Fibroblast of skin of left biceps (primary cell): ENCODE measurements at places on chromosomes 7 and 10.

DNA sequence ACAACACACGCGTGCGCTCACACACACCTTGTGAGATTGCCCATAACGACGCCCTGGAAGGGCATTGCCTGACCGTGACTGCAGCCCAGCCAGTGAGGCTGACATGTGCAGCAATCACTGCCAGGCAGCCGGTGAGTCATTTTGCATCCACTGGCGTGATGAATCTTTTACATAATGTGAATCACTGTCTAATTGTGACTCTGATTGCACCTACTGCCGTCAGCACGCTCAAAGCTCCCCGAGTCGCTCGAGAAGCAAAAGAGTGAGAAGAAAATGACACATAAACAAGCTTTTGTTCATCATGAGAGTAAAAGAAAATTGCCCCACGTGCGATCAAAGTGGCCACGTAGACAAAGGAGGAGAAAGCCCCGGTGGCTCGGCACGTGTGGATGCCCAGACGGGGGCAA, 117.4 kb upstream of the PFKP start:
- DNase-seq, result no peak

DNA sequence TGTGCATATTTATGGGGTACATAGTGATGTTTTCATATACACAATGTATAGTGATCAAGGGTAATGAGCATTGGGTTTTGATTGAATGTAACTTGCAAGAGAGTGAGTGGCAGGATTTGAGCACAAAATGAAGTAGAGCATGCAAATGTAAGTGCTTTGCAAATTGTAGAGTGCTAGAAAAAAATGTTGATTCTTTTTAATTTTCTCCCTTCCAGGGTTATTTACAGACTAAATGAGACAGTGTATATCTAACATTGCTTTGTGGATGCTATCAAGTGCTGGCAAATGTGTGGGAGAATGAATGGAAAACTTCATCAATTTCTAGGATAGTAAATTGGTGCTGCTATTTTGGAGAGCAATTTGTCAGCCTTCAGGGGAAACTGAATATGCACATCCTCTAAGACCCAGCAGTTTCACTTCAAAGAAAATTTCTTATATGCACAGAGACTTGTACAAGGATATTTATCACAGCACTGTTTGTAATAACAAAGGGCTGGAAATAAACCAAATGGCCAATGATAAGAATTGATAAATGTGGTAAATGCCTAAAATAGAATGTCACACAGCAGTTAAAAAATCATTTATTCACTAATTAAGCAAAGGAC, 120.6 kb upstream of the PLPP4 start:
- DNase-seq, result no peak

DNA sequence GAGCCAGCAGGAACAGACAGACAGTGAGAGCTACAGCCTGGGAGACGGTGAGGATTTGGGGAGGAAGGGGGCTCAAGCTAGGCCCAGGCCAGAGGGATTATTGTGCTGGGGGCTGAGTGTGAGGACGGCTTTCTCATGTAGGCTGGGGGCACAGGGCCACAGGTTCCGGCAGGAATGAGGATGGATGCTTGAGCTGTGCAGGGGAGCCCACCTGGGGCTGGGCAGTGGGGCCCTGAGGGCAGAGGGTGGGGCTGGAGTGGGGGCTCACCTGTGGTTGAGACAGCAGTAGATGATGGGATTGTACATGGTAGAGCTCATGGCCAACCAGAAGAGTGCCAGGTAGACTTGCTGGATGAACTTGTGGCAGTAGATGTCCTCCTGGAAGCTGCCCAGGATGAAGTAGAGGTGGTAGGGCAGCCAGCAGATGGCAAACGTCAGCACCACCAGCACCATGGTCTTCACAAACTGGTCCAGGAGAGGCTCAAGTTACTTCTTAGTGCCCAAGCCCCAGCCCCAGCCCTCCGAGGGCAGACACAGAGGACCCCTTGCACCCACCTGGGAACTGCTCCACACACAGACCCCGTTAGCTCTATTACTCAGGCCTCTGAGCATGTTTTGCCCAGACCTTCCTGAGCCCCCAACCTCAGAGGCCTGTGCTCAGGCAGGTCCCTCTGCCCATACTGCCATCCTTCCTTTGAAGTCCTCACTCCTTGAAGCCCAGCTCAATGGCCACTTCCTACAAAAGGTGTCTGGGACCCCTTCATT, 9.7 kb downstream of the TACR2 start:
- DNase-seq, result no peak

DNA sequence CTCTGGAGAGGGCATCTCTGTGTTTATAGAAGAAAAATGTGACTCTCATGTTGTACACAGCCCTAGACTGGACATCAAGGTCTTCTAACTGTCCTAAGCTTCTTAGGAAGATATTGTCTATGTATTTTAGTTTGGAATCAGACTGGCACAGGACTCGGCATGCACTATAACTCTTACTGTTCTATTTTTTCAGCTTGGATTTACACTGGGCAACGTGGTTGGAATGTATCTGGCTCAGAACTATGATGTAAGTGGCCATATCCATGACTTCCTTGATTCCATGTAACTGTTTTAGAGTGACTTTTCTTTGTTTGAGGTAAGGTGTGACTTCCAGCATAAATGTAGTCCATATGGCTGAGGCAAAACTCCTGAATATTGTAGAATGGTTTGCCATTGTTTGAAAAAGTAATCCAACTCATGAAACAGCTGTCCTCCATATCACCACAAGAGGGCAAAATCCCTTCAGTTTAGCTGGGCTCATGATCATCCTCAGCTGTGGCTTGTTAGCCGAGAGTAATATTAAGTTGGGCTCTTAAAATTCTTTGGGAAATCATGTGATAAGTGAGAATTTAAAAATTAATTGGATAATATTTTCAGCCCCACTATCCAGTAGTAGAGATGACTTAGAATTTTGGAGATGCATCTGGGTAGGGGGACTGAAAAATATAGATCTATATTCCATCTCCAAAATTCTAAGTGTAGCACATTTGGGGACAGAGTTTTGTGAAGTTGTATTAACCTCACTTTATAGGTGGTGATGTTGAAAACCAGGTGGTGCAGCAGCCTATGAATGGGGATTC, 10.4 kb downstream of the STMP1 start:
- DNase-seq, result peak; percentile 41

- DNase-seq, result no peak
Measured at GRCh38 chr10:127196282-127197153, at the start of gene INSYN2A. Gene INSYN2A, minus strand, starts transcription at chr10:127196591. Its CDS starts 20,196 bp downstream, at chr10:127176395.

DNA sequence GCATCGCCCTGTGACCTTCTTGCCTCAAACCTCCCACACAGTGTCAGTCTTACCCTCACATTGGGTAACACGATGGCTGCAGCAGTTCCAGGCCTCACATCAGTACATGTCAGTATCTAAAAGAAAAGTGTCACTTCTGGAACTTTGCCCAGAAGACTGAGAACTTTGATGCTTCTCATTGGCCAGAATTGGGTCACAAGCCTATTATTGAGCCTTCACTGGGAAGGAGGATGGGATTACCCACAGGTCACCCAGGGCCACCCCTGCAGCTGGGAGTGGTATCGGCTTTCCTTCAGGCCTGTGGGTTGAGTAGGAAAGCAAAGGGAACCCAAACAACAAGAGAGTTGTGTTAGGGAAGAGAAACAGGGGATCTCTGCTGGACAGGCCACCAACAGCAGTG, 111.5 kb downstream of the NPY start:
- DNase-seq, result no peak

GRCh38 chr10:36425131-36425797, 700.1 kb upstream of the ANKRD30A start:
- no peak for DNase-seq

- no peak for DNase-seq
Measured at GRCh38 chr10:70510453-70510852, 31.9 kb downstream of the PALD1 start.

- no peak for DNase-seq
Measured at GRCh38 chr7:55427800-55428199, 62.7 kb downstream of the LANCL2 start.

- DNase-seq, result no peak
Measured at GRCh38 chr7:19051767-19052375, 65.6 kb downstream of the TWIST1 start.

- no peak for DNase-seq
Measured at GRCh38 chr10:4226941-4227540, 442.0 kb upstream of the KLF6 start.

DNA sequence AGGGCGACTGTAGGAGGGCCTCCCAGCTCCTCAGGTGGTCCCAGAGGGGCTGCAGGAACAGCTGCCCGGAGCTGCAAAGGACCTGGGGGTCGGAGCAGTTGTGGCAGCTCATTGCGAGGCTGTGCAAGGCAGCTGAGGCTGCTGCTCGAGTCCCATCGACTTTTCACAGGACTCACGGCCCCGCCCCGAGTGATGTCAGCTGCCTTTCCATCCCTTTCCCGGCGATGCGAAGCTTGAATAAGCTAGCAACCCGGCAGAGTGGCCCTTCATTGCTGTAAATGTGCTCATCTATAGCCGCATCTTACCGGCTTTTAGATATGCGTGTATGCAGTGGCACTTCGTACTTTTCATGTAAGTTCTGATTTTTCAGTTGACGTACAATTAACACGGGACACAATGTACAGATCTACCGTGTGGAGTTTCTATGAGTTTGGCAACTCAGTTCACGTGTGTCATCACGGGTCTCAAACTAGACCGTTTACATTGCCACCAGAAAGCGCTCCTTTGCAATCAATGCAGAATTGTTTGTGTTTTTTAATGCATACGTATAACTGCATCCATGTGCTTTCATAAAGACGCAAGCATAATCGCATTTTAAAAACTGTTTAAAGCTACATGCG, at the start of gene CH25H:
Gene CH25H, minus strand, starts transcription at position 137 of the 620 bp plus-strand sequence. Its CDS starts 25 bp downstream, at position 112.
- DNase-seq, result peak; percentile 77

DNA sequence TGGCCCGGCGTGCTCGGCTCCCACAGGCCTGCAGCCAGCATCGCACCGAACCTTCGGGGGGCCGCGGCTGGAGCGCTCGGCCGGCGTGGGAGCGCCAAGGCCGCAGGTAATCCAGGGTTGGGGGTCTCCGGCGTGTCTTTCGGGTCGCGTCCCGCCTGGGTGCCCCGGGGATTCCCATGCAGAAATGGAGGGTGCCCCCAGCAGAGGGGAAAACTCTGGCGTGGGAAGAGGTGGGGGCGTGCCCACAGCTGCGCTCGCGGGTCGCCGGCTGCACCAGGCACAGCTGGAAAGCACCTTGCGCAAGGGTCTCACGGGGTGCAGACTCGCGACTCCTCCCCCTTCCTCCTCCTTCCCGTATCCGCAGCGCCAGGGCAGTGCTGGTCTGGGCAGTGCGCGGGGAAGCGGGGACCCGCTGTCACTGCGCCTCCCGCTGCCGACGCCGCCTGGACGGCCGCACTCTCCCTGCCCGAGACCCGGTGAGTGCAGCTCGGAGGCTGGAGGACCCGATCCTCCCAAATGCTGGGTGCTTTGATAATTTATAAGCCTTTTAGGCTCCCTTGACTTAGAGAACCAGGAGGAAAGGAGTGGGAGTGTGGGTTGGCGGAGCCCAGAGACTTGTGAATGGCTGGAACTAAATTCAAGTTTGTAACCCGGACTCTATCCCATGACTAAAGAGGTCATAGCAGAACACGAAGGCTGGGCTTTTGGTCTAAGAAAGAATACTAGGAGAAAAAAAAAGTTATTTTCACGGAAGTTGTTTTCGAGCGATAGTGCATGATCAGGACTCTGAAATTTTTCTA, 489 bp downstream of the MAP3K8 start:
- DNase-seq, result no peak

GRCh38 chr7:94012746-94013145, 8.6 kb upstream of the BET1 start:
- DNase-seq, result no peak

DNA sequence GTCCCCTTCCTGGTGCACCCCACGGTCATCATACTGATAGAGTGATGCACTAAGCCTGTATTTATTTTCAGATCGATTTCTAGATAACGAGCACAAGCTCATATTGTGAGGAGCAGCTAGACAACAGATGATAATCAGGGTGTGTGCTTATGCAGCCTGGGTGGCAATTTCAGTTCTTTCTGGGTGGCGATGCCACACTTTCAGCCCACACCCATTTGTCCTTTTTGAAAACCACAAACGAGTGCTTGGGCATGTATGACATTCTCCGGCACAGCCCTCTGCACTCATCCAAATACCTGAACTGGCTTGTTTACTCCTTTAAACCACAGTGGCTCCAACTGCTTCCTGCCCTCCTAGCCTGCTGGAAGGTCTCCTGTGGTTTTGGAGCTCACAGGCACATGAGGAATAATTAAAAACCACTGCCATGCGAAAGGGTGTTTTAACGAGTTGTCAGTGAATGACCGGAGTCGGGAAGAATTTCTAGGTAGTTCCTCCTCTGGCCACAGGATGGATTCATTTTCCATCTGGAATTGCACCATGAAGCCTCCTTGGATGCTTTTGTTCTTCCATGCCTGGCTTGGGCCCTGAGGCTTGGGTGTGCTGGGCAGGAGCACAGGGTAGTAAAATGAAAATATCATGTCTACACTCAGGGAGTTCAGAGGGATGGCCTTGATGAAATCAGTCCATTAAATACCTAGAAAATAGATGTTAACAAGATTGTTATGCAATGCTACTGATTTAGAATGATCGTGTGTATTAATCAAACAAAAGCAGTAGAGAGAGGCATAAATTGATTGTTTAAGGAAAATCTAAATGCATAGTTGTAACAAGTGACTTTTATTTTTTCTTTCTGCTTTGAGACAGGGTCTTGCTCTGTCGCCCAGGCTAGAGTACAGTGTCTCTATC, 52.4 kb upstream of the ITGB1 start:
- peak; percentile 71 for DNase-seq

DNA sequence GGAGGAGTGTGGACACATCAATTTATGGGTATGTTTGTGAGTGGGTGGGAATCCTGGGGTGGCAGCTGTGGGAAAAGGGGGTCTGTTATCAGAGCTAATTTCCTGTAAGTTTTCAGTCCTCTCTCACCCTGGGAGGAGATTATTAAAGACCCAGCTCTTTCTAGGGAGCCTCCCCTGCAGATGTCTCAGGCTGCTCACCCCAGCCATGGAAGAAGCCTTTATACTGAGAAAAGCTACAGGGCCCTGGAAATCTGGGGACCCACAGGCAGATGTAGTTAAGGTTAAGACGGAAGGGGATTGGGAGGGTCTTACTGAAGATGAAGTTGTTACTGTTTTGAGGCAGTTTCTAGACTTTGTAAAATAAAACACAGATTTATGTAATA, 4.6 kb downstream of the ZNF680 start:
- no peak for DNase-seq

GRCh38 chr10:79608505-79609375, 2.0 kb upstream of the SFTPA1 start:
- DNase-seq, result no peak

GRCh38 chr7:139118805-139119485, 9.4 kb upstream of the ZC3HAV1 start:
- no peak for DNase-seq

DNA sequence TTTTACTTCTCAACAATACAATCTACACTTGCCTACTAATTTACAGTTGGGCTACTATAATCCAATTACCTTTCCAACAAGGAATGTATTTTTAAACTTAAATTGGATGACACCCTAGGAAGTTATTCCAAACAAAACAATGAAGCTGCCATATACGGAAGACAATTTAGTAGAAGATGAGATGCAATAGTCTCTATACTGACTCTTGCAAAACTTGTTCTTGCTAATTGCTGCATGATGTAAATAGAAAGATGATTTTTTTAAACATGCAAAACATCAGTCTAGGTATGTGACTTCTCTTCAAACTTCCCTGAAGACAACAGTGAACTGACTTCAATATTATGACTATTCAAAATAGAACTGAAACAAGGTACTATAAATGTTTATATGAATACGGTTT, 17.6 kb downstream of the NT5C3A start:
- DNase-seq, result no peak

GRCh38 chr7:115462301-115463015, 540.6 kb downstream of the MDFIC start:
- no peak for DNase-seq
